Natural killer cell treated with Interleukin-12 subunit alpha and Interleukin-12 subunit beta and Interleukin-15 and Interleukin-18, amount 100 ng/mL, for 72 hours (primary cell): ENCODE measurements at places on chromosomes 13 and 19.

DNA sequence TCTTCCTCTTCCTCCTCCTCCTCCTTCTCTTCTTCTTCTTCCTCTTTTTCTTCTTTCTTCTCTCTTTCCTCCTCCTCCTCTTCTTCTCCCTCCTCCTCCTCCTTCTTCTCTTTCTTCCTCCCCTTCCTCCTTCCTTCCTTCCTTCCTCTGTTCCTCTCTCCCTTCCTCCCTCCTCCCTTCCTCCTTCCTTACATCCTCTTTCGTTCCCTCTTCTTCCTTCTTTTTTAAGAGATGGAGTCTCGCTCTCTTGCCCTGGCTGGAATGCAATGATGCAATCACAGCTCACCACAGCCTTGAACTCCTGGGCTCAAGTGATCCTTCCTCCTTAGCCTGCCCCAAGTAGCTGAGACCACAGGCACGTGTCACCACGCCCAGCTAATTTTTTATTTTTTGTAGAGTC lies 13.2 kb downstream of the EHD2 start:
- H3K36me3 ChIP-seq = no peaks in the 10 kb centered on the region
- no peak for DNase-seq
- H3K27ac ChIP-seq = no peak overlapping the region
- no peak overlapping the region for H3K4me3 ChIP-seq
- peaks cover 41% of the 10 kb centered on the region for H3K27me3 ChIP-seq

DNA sequence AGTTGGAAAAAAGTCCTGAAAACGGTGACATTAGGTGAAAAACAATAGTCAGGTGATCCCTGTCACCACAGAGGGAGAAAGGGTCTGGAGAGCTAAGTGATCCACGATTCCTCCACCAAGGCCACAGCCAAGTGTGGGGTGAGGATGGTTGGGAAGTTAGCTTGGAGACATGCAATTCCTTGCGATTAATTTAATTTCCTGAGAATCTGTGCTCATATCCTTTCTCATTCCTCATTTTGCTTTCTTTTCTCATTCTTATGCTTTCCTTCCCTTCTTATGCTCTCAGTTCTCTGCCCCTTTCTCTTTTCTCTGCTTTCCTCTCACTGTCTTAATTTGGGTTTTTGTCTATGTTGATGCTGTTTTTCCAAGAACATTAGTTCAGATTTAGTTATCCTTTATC lies 68.8 kb downstream of the GPC5 start:
- no peak overlapping the region for H3K27ac ChIP-seq
- H3K4me3 ChIP-seq = no peak overlapping the region
- no peaks in the 10 kb centered on the region for H3K36me3 ChIP-seq
- no peaks in the 10 kb centered on the region for H3K27me3 ChIP-seq
- no peak for DNase-seq
- no peaks in the 10 kb centered on the region for H3K4me1 ChIP-seq

DNA sequence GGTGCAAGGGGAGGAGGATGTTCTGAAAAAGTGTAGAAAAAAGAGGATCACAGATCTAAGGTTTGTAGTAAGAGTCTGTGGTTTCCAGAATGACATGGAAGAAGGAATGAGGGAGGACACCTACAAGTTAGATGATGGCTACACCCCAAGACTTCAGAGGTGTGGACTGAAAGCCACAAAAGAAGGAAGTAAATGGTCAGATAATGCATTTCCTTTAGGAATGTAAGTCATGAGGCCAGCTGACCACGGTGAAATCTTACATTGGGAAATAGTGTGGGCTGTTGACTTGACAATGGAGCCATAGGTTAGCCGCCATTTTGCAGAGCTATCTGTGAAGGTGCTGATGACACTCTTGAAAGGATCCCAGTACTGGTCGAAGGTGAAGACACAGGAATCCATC lies 25.3 kb upstream of the FBXO27 start:
- no peak overlapping the region for H3K27ac ChIP-seq
- H3K27me3 ChIP-seq = peaks cover 7% of the 10 kb centered on the region
- H3K4me1 ChIP-seq = peaks cover 6% of the 10 kb centered on the region
- no peak for DNase-seq

DNA sequence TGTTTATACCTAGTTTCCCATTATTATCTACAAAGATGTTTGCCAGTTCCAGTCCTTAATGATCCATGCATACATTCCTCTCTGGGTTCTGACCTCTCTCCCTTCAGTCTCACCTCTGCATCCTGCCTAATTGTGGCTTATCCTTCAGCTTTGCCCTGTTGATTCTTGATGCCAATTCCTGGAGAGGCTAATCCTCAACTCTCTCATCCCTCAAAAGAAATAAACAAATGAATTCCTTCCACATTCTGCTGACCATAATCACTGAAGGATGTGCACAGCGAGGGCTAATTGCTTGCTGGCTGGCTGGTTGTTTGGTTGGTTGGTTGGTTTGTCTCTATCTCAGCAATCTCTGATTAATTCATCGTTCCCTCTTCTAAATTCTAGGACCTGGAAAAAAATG lies 113.8 kb downstream of the IRS2 start:
- peaks cover 30% of the 10 kb centered on the region for H3K27me3 ChIP-seq
- H3K4me1 ChIP-seq = no peaks in the 10 kb centered on the region
- H3K36me3 ChIP-seq = no peaks in the 10 kb centered on the region
- no peak for DNase-seq

GRCh38 chr13:26255115-26255514 lies 1.2 kb downstream of the CDK8 start:
- peaks cover 23% of the 10 kb centered on the region for H3K4me1 ChIP-seq
- no peaks in the 10 kb centered on the region for H3K27me3 ChIP-seq
- DNase-seq = no peak
- peak overlapping the region; percentile 89 for H3K4me3 ChIP-seq

- H3K4me1 ChIP-seq = peaks cover 18% of the 10 kb centered on the region
- H3K27ac ChIP-seq = no peak overlapping the region
- DNase-seq = no peak
- H3K27me3 ChIP-seq = peaks cover 46% of the 10 kb centered on the region
- peak overlapping the region; percentile 62 for H3K4me3 ChIP-seq
Measured at GRCh38 chr19:29526730-29527499, 1.1 kb downstream of the VSTM2B start.

DNA sequence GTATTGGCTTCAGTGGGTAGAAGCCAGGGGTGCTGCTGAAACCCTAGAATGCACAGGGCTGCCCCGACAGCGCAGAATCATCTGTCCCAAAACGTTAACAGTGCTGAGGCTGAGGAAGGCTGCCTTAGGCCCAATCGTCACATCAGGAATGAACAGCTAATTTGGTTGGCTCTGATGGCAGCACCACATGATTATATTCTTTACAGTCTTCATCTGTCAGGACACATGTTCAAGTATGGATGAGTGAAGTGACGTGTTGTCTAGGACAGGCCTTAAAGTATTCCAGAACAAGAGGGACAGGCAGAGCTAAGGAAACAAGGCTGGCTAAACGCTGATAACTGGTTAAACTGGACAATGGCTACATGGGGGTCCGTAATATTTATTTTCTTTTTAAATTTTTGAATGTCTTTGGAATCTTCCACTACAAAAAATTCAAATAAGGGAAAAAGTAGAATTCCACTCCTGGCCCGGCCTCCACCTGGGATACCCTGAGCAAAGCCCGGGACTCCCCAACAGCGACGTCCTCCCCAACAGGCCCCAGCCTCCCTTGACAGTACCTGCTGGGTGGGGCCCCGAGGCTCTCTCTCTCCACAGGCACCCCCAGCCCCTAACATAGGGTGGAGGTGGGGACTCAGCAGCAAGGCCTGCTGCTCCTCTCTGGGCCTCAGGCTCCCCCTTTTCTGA lies 14.8 kb upstream of the CCNP start:
- H3K27me3 ChIP-seq = no peaks in the 10 kb centered on the region
- peaks cover 5% of the 10 kb centered on the region for H3K36me3 ChIP-seq
- DNase-seq = no peak

DNA sequence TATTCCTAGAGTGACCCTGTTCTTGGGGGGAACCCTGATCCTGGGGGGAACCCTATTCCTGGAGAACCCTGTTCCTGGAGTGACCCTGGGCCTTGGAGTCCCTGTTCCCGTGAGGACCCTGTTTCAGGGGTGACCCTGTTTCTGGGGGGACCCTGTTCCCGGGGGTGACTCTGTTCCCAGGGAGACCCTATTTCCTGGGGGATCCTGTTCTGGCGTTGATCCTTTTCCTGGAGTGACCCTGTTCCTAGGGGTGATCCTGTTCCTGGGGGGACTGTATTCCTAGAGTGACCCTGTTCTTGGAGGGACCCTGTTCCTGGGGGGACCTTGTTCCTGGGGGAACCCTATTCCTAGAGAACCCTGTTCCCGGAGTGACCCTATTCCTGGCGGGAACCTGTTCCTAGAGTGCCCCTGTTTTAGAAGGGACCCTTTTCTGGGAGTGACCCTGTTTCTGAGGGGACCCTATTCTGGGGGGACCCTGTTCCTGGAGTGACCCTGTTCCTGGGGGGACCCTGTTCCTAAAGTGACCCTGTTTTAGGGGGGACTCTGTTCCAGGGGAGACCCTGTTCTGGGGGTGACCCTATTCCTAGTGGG lies 15.0 kb downstream of the GNA15 start:
- H3K27me3 ChIP-seq = no peaks in the 10 kb centered on the region
- DNase-seq = no peak
- peaks cover 17% of the 10 kb centered on the region for H3K4me1 ChIP-seq
- no peaks in the 10 kb centered on the region for H3K36me3 ChIP-seq
- H3K27ac ChIP-seq = no peak overlapping the region
- H3K4me3 ChIP-seq = no peak overlapping the region

GRCh38 chr13:110523838-110524540 lies 37.5 kb downstream of the RAB20 start:
- H3K27me3 ChIP-seq = no peaks in the 10 kb centered on the region
- H3K27ac ChIP-seq = no peak overlapping the region
- H3K4me1 ChIP-seq = peaks cover 7% of the 10 kb centered on the region
- no peak overlapping the region for H3K4me3 ChIP-seq
